Hypothalamus (tissue), 51 donors: ENCODE measurements at places on chromosomes 5 and 9.
A peak's percentile ranks its signal among the peaks of the same experiment; 100 is the strongest.

DNA sequence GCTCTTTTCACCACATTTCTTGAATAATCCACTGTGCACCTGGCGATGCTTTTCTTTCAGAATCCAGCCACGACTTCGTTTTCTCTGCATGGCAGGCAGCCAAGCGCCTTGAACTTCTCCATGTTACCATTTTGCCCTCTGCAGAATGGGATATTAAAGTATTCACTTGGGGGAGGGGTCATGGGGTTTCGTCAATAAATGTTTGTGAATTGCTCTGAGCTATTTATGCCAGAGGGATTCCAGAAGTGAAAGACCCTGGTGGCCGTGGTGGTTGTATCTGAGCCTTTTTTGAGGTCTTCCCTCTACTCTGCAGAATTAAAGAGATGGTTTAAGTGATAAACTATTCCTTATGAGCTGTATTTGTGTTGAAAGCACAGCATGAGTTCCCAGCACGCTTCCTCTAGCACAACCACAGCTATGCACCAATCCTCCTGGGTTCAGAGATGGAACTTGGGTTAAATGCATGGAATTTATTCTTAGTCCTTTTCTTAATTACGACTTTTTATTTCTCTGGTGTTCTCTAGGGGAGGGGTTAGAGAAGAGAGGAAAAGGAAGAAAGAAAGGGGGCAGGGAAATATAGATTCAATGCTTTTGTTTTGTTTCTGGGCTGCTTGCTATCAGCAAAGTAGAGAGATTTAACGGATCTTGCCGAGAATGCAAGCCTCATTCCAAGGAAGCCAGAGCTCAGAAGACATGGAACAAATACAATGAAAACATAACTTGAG, 478.2 kb upstream of the TNC start:
- no peak for DNase-seq

DNA sequence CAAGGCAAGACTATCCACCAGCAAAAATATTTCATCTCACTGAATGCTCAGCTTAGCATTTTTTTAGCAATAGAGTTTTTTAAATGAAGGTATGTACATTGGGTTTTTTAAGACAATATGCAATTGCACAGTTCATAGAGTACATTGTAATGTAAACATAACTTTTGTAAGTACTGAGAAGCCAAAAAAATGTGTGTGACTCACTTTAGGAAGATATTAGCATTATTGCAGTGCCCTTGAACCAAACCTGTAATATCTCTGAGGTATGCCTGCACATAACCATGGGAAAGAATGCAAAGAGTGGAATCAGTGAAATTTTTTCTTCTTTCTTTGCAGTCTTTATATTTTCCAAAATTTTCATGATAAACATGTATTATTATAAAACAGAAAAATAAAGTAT, 1533.3 kb upstream of the WWC1 start:
- no peak for DNase-seq

GRCh38 chr5:122402955-122403685, 91.1 kb downstream of the SNCAIP start:
- DNase-seq: no peak

GRCh38 chr5:78803353-78803752, 154.8 kb upstream of the LHFPL2 start:
- DNase-seq: no peak

DNA sequence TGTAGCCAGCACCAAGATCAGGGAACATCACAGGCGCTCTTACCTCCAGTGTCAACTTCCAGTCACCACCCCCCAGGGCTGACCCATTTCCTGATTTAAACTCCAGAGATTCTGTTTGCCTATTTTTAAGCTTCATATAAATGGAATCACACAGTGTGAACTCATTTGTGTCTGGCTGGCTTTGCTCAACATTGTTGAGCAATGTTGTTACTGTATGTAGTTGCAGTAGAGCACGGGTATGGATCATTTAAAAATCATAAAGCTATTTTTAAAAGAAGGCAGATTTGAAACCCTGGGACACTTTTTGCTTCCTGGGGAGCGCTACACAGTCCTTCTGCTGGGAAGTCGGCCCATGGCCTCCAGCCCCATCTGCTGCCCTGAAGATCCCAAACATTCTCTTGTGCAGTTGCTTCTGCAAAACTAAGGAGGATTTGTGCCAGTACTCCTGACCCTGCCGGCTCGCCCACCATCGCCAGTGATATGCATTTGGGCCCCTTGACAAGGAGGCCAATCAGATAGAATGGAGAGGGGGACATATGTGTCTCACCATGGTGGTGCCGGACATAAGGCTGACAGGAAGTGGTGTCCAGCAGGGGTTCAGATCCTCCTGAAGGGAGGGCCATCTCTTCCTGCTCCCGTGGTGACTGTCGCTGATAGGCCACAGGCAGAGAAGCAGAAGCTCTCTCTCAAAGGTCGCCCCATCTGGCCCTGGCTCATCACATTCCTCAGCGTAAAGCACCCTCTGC, 13.3 kb downstream of the DCANP1 start:
- DNase-seq: no peak

DNA sequence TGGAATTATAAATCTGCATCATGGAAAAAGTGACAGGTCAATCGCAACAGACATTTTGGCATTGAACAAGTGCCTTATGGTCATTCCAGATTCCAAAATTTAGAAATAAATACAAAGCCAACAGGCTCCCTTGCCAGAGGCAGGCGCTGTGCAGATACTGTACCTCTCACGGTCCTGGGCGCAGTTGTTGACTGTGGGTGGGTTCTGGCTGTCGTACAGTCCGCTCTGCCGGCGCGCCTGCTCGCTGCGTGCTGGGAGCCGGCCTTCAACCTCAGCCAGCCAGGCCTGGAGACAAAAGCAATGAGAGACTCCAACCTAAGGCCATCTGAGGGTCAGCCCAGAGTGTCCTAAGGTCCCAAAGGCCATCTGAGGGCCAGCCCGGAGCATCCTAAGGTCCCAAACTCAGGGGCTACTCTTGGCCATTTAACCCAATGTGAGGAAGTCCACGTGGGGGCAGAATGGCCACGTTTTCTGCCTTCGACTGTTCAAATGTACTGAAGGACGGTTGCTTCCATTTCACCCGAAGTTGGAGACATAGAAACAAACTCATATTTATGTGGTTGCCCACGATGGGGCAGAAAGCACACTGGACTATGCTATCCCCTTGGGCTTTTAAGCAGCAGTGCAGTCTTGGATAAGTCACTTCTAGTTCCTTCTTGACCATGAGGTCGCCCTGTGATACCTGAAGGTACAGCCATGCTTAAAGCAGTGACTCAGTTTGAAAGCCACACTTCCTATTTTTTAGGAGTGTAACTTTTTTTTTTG, 65.2 kb downstream of the USP20 start:
- no peak for DNase-seq

DNA sequence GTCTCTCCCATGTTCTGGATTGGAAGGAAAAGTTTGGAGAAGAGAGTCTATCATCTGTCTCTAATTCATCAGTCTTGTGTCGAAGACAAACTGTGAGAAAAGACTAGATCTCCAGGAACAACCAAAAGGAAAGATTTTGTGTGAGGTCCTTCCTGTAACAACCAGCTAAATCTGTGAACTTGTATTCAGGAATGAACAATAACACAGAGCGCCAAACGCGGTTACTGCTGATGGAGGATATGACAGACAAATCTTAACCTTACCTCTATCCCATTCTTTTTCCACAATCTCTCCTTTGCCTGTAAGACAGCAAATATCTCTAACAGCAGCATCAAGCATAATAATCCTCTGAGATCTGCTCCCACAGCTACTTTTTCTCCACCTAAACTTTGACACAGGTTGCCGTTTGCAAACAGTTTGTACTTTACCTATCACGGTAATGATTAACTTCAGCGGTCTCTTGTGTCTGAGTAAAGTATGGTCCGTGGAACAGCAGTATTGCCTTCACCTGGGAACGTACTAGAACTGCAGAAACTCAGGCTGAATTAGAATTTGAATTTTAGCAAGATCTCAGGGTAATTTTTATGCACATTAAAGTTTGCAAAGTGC, 387.6 kb downstream of the ELAVL2 start:
- DNase-seq: no peak

DNA sequence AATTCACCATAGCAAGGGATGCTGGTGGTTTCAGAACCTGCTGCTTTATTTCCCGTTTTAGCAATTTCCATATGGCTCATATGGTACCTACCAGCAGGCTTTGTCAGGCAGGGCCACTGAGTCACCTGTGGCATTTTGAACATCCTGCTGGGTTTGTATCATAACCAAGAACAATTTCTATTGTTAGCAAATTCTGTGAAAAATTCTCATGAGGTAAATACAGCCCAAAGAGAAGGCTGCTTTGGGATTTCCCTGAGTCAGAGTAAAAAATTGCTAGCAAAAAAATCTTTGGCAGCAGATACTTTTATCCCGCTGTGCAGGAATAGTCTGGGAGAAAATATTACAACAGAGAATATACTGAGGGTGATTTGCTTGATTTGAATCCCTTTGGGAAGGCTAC, 52.7 kb downstream of the PRR16 start:
- no peak for DNase-seq

GRCh38 chr9:93081931-93082330, 14.1 kb upstream of the CARD19 start:
- DNase-seq: no peak

DNA sequence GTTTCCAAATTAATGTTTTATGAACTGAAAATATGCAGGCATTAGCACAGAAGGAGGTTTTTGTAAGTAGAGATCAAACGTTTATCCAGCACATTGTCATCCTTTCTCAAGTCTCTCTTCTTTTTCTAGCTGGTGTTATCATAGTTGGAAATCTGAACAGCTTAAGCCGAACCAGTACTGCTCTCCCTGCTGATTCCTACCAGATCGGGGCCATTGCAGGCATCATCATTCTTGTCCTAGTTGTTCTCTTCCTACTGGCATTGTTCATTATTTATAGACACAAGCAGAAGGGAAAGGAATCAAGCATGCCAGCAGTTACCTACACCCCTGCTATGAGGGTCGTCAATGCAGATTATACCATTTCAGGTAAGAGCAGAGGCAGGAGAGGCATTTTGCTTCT, 72.1 kb upstream of the PRRC1 start:
- DNase-seq: no peak

DNA sequence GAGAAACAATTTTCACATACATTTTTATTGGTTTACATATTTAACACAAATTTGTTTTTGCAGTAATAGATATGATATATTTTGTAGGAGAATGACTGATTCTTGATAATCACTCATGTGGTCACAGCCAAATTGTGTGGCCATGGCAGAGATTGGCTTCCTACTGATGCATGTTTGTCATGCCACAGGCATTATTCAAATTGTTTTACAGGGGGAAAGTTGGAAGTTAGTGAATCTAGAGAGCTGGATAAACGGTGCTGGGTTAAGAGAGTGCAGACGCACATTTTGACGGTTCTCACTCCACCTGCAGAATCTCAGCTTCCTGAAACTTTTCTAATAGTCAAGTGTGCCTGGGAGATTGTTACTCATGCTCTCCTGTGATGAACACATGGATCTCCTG, 91.1 kb upstream of the FBN2 start:
- no peak for DNase-seq

GRCh38 chr5:122263352-122264030, 48.5 kb upstream of the SNCAIP start:
- DNase-seq: no peak

DNA sequence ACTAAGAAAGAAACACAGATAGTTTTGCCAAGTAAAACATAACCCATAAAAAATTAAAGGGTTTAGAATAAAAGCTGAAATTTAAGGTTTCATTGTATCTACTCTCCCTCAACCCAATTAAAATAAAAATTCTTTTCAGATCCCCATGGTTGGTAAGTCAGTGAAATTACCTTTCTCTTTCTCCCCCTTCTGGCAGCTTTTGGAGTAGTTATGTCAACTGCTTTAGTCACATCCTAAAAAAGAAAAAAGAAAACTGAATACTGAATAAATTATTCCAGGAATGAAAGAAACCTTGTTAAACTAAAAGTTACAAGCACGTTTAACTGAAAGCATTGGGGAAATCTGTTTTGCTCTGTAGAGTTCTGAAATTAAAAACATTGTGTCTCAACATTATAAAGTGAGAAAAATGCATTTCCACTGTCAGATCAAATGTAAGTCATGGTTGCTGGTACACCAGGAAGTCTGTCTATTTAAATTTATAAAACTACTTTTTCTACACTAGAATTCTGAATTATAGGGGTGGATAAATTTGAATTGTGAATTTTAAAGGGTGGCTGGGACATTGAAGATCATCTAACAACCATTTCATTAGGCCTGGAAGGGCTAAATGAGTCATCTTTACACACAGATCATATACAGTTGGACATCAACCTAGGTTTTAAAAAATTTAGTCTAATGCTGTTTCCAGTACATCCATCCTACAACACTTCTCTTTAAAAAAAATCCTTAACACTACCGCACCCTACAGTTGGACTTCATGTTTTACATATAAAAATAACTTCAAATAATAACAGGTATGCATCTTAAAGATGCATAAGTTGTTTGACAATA, 24.7 kb downstream of the PSIP1 start:
- DNase-seq: no peak

GRCh38 chr9:110101531-110102161, 106.3 kb downstream of the C9orf152 start:
- no peak for DNase-seq

DNA sequence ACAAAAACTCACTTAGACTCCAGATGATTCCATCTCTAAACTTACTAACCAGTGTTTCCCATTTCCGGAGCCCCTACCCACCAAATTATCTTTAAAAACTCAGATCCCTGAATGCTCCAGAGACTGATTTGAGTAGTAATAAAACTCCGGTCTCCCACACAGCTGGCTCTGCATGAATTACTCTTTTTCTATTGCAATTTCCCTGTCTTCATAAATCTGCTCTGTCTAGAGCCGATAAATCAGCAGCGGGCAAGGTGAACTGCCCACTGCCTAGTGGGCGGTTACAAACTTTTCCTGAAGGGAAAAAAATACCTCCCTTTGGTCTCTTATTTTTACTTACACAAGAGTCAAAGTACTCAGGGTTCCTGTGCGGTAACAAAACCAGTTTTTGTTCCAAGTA, 624.4 kb upstream of the RORB start:
- no peak for DNase-seq

DNA sequence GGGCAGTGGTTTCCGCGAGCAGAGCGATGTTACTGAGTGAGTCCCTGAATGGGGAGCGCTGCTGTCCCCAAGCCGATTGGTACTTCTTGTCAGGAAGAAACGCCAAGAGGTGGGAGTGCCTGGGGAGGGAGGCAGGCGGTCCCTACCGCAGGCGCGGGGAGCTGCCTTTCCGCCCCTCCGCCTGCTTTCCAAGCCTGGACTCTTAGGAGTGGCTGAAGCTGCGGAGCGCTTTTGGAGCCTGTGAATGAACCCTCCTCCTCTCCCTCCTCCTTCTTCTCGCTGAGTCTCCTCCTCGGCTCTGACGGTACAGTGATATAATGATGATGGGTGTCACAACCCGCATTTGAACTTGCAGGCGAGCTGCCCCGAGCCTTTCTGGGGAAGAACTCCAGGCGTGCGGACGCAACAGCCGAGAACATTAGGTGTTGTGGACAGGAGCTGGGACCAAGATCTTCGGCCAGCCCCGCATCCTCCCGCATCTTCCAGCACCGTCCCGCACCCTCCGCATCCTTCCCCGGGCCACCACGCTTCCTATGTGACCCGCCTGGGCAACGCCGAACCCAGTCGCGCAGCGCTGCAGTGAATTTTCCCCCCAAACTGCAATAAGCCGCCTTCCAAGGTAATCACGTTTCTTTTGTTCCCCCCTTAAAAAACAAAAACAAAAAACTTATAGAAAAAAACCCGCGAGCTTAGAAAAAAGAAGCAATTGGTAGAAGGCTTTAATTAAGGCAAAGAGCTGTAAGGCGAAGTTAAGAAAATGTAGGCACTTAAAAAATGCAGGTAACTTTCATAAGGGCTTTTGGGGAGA, at the start of gene VCAN:
Gene VCAN, plus strand, starts transcription at position 340 of the 808 bp plus-strand sequence. CDS start 11,775 bp downstream, outside the sequence.
- DNase-seq: peak; percentile 51

- DNase-seq: no peak
These were observed 556 bp downstream of the MTREX start for GRCh38 chr5:55308254-55308836.
